ENCODE measurements at places on chromosomes 5 and 9.

- no peak for DNase-seq
Measured at GRCh38 chr5:142584891-142585290, 101.0 kb downstream of the FGF1 start.

DNA sequence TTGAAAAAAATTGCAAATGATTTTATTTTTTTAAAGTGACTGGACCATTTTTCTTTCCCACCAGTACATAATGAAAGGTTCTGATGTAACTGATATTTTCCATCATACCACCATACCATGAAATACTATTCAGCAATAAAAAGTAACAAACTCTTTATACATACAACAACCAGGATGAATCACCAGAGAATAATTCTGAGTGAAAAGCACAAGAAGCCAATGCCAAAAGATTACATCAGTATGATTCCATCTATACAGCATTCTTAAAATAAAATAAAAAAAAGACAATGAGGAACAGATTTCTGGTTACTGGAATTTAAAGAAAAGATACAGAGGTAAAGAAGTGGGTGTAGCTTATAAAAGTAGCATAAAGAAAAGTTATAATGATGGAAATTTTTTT lies 423.7 kb upstream of the ST8SIA4 start:
- DNase-seq, result no peak

DNA sequence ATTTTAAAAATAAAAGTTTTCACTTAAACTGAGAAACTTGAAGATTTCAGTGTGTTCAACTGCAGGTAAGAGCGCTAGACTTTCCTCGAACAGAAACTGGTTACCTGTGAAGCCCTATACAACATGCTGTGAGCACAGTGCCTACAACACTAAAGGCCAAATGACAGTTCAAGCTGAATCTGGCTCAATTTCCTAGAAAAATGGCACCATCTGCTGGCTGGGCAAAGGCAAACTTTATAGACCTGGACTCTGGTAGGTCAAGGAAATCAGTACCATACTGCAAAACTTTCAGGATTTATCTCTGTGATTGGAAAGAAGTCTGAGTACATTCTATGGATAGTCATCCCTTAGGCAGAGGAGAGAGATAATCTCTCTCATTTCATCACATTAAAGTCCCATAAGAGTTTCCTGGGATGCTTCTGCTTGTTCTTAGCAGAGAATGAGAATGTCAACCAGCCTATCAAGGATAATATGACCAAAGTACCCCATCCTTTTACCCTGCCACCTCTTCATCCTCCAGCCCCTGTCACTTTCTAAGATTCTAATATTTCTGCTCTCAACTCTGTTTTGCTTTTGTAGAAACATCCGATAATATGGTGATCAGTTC lies 31.8 kb upstream of the FOXB2 start:
- peak; percentile 45 for DNase-seq

GRCh38 chr9:134690946-134691694 lies 49.5 kb downstream of the COL5A1 start:
- no peak for DNase-seq

GRCh38 chr9:137075275-137075775 lies 2.0 kb upstream of the UAP1L1 start:
- DNase-seq, result no peak

- DNase-seq, result no peak
Measured at GRCh38 chr9:2281803-2282185, 266.6 kb downstream of the SMARCA2 start.

DNA sequence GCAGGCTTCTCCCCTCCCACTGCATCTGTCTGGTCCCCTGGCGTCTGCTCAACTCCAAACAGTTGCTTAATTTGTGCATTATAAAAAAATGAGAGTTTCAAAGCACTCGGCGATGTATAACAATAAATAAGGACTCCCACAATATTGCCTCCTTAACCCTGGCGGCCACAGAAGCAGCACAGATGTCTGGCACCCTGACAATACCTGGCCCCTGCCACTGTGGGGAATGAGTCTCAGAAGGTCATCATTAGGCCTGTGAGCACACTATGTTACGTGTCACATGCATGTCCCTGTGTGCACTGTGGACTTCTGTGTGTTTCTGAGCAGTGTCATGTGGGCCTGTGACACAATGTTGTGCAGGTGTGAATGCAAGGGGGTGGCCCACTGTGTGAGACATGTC lies 236.5 kb downstream of the PBX3 start:
- DNase-seq, result no peak

Data from amniotic stem cell (primary cell).